ENCODE measurements at places on chromosomes 11 and 22.
A peak's percentile ranks its signal among the peaks of the same experiment; 100 is the strongest.

DNA sequence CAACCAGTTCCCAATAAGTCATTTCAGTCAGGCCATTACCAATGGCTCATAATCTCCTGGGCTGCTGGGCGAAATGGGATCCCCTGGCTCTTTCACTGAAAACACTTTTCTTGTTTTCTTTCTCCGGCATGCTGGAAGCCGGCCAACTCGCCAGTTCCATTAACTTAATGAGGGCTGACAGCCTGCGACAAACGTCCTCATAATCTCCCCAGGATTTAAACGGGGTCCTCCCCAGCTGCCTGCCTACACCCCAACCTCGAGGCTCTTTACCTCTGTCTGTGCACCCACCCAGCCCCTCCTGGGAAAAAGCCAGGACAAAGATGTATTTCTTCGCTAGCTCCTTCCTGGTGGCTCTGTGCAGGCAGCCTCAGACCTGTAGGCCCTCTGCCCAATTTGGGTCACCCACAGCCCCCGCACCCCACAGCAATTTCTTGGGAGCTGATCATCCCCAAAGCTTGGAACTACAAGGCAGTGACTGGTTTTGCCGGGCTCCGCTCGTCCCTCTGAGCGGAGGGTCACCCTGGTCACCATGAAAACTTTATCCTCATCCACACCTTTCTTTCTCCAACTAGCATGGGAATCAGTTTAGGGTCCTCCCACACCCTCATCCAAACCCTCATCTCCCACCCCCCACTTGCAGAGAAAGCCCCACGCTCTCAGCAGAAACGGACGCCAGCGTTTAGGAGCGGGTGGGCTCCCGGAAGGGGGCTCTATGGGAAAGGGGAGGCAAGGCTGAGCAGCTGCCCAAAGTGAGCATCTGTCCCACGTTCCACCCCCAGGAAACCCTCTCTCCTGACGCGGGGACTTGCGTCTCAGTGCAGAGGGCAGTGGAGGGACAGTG is 51.1 kb upstream of the KCNQ1OT1 start:
- no peak for DNase-seq

DNA sequence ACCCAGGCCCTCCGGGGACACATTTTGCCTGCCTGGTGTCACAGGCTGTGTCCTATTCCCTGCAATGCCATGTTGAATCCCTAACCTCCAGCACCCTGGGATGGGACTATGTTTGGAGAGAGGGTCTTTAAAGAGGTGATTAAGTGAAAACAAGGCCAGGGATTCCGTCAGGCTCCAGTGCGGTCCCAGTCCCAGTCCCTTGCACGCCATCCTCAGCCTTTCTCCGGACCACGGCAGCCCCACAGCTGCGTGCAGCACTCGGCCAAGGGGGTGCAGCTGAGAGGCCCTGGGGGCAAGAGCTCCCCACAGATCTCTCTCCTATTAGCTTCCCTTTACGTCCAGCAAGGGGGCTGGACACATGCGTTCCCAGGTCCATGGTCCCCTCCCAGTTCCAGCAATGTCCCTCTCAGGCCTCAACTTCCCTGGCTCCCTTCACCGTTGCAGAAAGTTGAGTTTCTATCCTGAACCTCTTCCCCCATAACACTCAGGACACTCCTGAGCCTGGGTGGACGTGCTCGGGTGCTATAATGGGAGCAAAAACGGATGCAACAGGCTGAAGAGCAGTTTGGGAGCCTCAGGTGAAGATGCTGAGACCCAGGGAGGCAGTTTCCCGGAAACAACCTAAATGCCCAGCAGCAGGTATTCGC is 1422.7 kb downstream of the BRD1 start:
- DNase-seq = peak; percentile 44

GRCh38 chr11:67119585-67120391 is 725 bp downstream of the KDM2A start:
- no peak for DNase-seq

DNA sequence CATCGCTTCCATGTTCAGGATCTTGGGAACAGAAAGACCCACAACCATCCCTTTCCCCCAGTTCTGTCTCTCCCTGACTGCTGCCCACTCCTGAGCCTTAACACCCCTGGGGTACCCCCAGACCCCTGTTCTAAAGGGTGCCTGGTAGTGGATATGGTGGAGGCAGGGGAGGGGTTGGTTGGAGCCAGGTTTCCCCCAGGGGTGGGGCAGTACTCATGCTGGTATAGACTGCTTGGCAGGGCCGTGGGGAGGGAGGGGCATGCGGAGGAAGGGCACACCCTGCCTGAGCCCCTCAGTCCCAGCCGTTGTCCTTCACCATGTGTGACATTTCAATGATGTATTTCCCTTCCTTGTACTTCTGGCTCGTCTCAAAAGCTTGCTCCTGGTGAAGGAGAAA is 4.0 kb downstream of the YPEL4 start:
- DNase-seq = no peak

- no peak for DNase-seq
These were observed 1.2 kb downstream of the CASP1 start for GRCh38 chr11:105033781-105034180.

GRCh38 chr11:46390331-46391171 is 1.0 kb downstream of the CHRM4 start:
- DNase-seq = no peak

- no peak for DNase-seq
These were observed 57.8 kb upstream of the MN1 start for GRCh38 chr22:27859336-27859735.

- DNase-seq = no peak
These were observed 114.7 kb downstream of the SGSM3 start for GRCh38 chr22:40484906-40485669.

- DNase-seq = no peak
These were observed 102.3 kb upstream of the DRD2 start for GRCh38 chr11:113577356-113578032.

- DNase-seq = no peak
These were observed 41.5 kb upstream of the CYP2D6 start for GRCh38 chr22:42171946-42172719.

DNA sequence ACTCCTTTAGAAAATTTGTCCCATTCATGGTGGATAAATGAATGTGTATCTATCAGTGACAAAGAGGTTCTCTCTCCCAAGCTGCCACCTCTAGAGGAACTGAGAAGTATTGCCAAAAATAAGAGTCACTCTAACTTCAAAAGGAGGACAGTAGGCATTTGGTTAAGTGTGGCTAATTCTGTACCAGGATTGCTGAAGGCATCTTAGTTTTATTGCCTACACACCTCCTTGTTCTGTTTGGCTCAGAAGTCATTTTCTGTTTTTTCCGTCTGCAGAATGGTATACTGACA is 189.0 kb upstream of the MPPED2 start:
- no peak for DNase-seq

- DNase-seq = peak; percentile 40
These were observed 15.7 kb downstream of the DUSP8 start for GRCh38 chr11:1556278-1556902.

GRCh38 chr11:87035976-87036583 is 1.7 kb upstream of the TMEM135 start:
- no peak for DNase-seq

DNA sequence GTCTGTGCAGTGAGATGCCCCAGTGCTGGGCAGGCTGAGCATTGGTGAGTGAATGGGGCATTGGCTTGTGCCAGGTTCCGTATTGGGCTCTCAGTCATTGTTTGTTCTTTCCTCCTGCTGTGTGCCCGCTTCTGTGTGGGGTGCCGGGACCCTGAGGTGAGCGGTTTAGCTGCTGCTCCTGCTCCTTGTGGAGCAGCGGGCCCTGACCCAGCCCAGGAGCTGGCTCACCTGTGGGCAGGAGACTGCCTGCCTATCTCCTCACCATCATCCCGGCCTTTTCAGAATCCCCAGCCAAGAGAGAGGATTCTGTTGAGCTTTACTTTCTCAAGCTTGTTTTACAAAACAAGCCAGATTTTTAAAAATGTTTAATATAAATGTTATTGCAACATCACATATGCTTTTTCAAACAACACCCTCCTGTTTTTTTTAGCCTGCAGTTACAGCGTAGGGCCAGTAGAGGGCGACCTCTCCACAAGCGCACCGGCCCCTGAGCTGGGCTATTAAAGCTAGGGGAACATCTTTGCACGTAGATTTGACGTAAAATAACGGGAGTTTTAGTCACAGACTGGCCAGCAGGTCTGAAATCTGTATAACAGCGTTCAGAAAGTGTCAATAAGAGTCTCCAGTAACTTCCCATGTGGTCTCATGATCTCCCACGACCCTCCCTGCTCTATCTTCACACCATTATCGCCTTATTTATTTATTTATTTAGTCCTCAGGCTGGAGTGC is 25.1 kb upstream of the RELT start:
- DNase-seq = no peak

DNA sequence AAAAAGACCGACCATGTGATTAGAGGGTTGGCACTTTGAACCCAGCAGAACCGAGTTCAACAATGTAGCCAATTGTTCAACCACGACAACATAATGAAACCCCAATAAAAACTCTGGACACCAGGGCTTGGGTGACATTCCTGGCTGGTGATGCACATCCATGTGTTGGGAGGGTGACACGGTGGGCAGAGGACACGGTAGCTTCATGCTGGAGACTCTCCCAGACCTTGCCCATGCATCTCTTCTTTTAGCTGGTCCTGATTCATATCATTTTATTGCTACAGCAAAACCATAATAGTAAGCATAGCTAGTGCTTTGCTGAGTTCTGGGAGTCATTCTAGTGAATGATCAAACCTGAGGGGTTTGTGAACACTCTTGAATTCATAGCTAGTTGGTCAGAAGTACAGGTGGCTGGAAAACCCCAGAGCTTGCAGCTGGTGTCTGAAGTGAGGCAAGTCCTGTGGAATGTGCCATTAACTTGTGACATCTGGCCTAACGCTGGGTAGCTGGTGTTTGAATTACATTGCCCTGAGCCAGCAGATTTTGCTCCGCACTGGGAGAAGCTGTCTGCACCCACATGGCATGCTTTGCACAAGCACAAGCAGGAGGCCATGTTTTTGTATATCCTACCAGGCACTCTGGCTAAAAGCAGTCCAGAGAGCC is 14.0 kb downstream of the RPUSD4 start:
- DNase-seq = no peak
